ENCODE measurements at places on chromosomes 4 and X.

DNA sequence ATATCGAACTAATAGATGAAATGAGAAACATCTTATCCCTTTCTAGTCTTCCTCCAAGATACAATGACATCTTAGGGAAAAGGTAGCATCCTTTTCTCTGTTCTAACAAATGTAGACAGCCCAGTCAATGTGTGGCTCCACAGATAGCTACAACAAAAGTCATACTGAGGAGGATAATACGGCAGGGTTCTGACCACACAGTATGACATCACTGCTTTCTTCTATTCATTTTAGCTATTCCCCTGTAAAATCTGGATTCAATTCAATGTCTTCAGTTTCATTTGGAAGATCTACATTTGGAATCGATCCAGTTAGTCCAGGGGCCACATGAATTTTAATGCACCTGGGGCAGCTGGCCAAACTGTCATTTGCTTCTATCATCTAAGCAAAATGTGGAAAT lies 51.4 kb downstream of the ENOX2 start:
- DNase-seq = no peak

DNA sequence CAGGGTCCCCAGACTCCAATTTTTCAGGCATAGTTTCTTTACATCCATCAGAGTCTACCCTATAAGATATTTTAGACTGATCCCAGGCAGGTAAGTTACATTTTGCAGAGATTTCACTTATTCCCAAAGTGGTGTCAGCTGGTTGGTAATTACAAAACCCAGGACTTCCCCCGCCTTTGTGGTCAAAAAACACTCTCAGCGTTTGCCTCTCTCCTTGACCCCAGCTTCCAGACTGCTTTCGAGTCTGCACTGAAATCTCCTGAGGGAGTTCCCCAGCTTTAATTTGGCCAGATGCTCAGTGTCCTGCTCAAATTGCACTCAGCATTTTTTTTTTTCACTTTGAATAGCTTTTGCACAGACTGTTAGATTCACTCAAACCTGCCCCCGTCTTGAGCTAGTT lies 11.2 kb upstream of the AMOT start:
- no peak for DNase-seq

DNA sequence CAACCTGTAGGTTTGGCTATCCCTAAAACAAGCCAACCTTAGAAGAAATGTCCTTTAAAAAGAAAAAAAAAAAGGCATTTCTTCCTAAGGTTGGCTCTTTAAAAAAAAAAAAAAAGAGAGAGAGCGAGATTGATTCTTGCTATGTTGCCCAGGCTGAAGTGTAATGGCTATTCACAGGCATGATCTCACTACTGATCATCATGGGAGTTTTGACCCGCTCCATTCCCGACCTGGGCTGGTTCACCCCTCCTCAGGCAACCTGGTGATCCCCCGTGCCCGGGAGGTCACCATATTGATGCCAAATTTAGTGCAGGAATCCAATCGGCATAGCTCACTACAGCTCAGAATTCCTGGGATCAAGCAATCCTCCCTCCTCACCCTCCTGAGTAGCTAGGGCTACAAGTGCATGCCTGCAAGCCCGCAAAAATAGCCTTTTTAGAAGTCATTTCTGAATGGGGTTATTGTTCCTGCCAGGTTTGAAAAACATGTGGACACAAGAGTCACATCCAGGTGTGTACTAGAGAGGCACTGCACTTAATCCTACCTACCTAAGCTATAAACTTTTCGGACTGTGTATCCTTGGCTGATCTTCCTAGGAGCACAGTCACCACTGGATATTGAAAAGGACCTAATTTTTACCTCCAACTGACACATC lies 61.4 kb upstream of the ZCCHC13 start:
- no peak for DNase-seq

GRCh38 chr4:86174506-86174905 lies 185.3 kb downstream of the MAPK10 start:
- no peak for DNase-seq

- no peak for DNase-seq
Observed at GRCh38 chr4:168832763-168833575, 177.1 kb downstream of the CBR4 start.

DNA sequence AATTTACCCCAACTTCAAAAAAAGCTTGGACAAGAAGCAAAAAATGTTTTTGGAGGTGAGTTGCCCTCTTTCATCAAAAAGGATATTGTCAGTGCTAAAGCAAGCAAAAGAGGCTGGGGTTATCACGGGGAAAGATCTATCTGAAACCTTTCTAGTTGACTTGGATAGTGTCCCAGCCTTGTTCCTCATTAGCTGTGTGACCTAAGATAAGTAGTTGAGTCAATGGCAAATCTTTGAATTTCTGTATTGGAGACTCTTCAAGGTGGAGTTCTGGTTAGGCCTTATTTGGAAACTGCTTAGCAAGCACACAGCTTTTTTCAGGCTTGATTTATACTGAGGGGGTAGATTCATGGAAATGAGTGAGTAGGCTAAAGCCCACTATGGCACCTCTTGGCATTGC lies 271.6 kb downstream of the GRIA3 start:
- no peak for DNase-seq

DNA sequence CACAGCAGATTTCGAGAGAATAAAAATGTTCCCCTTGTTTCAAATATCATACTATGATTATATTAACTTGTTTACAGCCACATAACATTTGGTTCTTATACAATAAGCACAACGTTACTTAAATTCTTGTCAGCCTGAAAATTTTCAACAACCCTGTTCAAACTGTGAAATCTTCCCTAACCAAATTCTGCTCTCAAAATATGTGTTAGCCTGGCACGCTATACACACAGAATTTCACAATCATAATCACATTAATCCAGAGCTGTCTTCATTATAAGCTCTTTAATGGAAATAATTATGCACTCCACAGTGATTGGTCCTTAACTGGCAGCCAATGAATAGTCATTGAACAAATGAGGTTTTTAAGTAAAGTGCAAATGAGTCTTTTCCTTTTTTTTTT lies 7.3 kb upstream of the PRSS12 start:
- no peak for DNase-seq

- DNase-seq = no peak
Observed at GRCh38 chrX:31178064-31178768, 106.4 kb upstream of the FTHL17 start.

DNA sequence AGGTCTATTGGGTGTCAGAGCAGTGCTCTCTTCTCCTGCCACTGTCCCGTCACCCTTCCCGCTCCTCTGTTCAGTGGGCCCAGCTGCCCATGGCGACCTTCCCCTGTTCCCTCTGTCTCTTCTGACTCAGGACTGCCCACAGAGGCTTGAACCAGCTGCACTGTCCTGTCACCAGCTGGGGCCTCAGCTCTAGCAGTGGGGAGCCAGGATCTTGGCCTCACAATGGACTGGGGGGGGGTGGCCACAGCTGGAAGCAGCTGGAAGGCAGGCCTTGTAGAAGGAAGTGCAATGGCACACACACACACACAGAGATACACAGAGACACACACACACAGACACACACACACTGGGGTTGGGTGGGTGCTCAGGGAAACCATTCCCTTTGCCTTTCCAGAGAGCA lies 114.0 kb upstream of the PJA1 start:
- no peak for DNase-seq

DNA sequence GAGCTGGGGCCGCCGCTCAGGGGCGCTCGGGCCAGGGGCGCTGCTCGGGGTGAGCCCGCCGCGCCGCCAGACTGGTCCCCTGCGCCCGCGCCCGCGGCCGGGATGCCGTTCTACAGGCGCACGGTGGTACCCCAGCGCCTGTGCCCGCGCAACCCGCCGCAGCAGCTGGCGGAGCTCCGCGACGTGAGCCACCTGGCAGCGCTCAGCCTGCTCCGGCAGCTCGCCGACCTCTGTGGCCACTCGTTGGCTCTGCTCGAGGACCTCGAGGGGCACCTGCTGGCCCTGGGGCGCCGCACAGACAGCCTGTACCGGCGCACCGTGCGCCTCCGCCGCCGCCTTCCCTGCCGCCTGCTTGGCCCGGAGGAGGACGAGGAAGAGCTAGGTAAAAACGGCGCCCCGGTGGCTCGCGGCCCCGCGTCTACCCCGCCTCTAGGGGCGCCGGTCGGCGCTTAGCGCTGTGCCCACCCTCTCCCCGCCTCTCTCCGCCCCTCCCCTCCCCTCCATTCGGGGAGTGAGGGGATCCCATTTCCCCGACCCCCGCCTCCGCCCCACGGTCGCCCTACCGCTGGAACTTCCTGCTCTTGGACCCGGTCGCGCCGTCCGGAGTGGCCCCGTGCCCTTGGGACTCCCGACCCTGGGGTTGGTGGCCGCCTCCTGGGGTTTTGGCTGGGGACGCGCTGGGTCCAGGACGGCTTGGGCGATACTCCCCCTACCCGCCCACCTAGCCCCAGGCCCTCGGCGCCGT lies 513 bp downstream of the NHSL2 start:
- no peak for DNase-seq

GRCh38 chr4:15100994-15101695 lies 98.9 kb downstream of the CPEB2 start:
- DNase-seq = no peak

All from AG04449 (cell line).